ENCODE measurements at places on chromosomes 1 and 21.

DNA sequence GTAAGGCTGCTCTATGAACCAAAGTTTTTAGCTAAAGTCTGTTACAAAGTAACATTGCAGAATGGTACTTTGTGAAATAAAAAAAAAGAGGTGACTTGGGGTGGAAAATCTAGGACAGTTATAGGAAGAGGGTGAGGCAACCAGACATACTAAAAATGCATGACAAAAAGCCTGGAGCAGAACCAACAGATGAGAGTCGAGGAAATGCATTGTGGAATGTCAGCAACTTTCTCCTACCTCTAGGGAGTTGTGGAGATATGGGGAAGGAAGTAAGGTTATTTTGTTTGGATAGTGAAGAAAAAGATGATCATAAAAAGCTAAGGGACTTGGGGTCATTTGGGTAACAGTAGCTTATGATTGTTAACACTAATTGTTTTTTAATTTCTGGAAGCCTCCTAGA lies 295.6 kb downstream of the S1PR1 start:
- DNase-seq: no peak

- DNase-seq: no peak
Observed at GRCh38 chr1:26358411-26359384, 4.8 kb upstream of the CRYBG2 start.

GRCh38 chr1:66266756-66267155 lies 267.2 kb upstream of the SGIP1 start:
- DNase-seq: no peak

DNA sequence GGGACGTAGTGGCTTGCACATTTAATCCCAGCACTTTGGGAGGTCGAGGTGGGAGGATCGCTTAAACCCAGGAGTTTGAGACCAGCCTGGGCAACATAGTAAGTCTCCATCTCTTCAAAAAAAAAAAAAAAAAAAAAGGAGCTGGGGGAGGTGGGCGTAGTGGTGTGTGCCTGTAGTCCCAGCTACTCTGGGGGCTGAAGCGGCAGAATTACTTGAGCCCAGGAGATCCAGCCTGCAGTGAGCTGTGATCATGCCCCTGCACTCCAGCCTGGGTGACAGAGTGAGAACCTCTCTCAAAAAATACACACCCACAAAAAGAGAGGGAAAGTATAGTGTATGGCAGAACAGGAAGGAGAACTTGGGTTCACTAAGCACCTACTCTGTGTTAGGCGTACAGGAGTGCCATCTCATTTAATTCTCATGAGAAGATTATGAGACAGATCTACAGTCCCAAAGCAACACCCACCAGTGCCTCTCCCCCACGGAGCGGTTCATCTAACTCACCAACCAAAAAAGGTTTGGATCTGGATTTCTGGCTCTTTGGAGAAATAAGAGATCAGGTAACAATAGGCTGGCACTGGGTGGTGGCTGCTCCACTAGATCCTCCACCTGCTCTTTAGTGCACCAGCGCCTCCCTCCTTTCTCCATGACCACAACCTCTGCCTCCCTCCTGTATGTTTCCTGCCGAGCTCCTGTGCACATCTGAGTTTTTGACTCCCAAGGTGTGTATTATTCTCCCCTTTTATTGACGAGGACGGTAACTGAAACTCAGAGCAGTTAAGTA lies 1.4 kb upstream of the TRAF5 start:
- peak; percentile 28 for DNase-seq

DNA sequence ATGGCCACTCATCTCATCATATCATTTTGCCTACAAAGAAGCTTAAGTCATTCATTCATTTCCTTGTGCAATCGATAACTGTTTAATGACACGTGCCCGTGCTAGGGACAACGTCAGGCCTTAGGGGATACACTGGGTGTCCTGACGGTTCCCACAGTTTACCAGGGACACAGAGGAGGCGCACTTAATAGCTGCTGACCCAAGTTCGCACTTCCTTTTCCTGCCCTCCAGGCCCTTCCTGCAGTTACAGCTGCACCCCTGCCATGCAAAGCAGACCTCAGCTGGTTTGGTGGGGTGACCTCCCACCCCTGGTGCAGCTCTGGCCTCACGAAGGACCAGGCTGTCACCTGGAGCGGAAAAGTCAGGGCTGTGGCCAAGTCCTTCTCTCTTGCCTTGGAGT lies 4.2 kb downstream of the SPATA21 start:
- DNase-seq: no peak

DNA sequence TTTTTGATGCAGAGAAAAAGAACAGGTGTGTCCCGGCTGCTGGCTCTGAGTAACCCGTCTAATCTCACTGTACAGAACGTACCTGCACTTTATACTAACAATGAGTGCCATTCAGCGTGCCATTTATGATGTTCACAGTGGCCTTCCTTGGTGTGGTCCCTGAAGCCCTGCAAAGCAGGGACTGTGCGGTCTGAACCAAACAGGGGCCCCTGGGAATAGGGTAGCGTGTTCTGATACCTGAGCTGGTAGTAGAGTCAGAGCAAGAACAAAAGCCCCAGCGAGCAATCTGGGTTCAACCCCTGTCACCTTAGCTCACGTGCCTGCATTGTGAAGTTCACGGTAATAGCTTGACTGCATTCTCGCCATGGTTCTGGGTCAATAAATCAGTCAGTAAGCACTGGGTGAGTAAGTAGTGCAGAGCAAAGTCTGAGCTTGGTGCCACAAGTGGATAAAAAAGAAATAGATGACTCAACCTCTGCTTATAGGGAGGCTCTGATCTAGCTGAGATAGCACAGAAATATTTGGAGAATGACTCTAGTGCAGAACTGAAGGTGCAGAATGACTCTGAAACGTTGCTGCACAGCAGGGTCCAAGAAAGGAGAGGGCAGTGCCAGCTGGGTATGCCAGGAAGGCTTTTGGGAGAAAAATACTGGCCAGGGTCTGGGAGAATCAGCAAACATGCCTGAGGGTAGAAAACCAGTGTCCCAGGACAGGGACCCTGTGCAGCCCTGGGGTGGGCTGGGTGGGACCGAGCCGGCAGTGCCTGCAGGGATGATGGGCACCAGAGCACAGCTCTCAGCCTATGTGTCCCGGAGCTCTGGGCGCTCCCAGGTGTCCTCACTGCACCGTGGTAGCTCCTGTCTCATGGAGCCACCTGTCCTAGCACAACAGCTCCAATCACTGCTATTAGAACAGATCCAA lies 125.9 kb downstream of the RHOU start:
- no peak for DNase-seq

GRCh38 chr1:230175163-230175747 lies 108.2 kb downstream of the GALNT2 start:
- DNase-seq: no peak

DNA sequence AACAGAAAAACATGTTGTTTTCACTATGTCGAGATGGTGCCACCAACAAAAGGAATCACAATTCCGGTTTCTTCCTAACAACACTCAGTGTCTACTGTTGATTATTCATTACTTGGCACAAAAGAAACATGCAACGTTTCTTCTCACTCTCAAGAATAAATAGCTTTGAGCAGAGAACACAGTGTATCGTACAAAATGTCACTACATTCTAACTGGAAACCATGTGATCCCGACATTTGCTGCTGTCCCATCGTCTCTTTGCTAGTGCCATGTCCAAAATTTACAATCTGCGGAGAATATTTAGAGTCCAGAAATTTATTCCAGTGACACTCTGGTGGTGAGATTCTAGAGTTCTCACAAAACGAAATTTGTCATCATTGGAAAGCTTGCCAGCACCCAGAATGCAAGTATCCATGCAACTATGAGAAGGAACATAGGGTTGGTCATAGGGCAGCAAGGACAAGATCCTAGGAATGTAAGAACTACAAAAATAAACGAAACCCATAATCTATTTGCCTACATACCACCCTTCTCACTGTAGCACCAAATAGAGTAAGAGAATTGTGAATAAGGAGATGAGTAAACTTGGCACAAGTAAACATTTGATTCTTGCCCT lies 505.1 kb downstream of the LTN1 start:
- no peak for DNase-seq

GRCh38 chr1:245500546-245500945 lies 345.8 kb downstream of the KIF26B start:
- DNase-seq: no peak

DNA sequence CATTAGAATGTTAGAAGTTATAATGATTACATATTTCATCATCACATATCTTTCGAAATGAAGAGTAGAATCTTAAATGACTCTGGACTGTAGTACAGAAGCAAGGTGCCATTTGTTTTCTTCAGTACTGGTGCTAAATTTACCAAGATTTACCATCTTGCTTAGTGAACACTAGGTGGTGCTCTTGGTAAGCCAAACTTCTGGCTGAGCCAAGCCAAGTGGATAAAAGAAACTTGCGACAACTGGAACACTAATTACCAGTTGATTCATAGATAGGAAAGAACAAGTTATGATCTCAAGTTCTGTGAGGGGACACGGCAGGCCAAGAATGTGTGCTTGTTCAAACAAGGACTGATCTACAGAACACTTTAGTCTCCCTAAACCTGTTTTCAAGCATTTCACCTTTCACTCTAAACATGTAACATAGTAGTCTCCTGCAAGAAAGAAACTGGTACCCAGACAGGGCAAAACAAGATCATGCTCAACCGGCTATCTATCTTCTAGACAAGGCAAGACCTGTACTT lies 19.8 kb downstream of the SPRTN start:
- DNase-seq: peak; percentile 55

DNA sequence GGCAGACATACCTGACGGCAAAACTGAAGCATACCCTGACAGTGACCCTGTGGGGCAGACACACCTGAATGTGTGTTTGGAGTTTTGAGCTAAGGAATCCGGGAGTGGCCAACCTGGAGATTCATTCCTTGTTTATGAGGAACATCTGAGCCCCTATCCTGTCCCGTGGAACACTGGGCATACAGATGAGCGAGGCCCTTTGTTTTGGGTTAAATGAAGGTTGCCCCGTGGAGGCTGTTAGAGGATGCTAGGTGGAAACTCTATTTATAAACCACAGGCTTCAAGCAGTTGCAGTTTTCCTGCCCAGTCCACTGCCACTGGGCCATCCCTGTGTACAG lies 18.1 kb downstream of the GALNT2 start:
- DNase-seq: no peak

DNA sequence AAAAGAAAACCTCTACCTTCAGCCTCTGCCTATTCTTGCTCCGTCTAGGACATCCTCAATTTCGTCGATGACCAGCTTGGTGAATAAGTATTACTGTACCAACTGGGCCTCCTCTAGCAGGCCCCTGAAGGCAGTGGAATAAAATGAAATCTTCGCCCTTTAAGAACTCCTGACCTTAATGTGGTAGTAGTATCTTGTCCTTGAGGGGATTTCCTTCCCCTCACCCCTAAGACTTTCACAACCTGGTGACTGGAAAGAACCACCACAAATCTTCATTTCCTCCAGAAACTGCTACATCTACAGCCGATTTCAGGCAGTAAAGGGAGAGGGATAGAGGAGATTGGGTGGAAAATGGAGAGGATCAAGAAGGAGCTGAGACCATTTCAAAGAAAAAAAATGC lies 1.6 kb upstream of the HAX1 start:
- DNase-seq: no peak
